Stimulated activated CD4-positive, alpha-beta T cell treated with anti-CD3 and anti-CD28 coated beads, TNF-alpha, amount 100 ng/mL, for 24 hours (primary cell): ENCODE measurements at places on chromosomes 5 and 9.

- DNase-seq: no peak
Measured at GRCh38 chr5:45274241-45274640, 421.9 kb downstream of the HCN1 start.

DNA sequence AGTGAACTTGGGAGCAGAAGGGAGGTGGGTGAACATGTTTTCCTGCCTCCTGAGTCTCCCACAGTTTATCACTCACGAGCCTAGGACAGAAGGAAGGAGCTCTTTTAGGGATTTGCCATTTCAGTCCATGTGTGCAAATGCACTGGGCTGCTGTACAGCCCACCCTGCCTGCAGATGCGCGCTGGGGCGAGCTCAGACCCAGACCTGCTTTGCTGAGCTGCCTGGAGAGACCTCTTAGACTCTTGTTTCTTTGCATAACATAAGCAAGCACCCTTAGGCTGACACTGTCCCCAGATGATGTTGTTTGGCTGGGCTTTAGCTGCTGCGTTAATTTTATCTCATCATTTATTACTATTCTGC lies 199.0 kb downstream of the CACNA1B start:
- DNase-seq: no peak

GRCh38 chr5:13601112-13601511 lies 343.4 kb downstream of the DNAH5 start:
- DNase-seq: no peak

DNA sequence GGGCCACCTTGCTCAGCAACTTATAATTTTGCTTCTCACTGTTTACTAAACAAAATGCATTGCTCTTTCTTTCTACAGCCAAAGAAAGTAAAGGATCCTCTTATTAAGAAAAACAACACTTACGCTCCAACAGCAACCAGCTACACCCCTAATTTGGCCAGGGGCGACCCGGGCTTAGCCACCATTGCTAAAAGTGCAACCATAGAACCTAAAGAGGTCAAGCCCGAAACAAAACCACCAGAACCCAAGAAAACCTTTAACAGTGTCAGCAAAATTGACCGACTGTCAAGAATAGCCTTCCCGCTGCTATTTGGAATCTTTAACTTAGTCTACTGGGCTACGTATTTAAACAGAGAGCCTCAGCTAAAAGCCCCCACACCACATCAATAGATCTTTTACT lies 49.1 kb downstream of the GABRA1 start:
- DNase-seq: no peak

- no peak for DNase-seq
Measured at GRCh38 chr9:87383344-87384150, 114.1 kb upstream of the DAPK1 start.

- DNase-seq: no peak
Measured at GRCh38 chr5:25694801-25695200, 1050.0 kb upstream of the CDH10 start.
